ENCODE measurements at places on chromosomes 11 and 22.

DNA sequence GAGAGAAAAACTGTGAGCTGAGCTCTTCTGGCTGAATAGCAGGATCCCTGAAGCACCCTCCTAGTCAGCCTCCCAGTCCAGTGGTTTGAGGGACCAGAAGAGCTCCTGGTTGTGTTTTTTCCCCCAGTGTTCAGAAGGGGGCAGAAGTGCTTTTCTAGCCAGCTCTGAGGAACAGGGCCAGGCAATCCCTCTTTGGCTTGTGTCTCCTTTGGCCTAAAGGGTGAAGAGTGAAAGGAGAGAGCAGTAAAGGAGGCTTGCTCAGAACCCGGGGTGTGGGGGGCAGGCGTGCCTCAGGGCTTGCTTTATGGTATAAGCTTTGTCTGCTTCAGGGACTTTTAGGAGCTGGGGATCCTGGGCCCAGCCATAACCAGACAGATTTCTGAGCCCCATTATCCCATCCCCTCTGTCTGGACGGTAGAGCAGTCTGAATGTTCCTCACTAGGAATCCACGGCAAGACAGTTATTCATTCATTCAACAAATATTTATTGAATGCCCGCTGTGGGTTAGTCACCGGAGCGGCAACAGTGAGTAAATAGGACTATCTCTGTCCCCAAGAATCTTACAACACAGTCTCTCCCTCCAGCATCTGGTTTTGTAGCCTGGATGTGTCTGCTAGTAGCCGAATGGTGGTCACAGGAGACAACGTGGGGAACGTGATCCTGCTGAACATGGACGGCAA is 14.5 kb downstream of the ACP2 start:
- DNase-seq = peak; percentile 68

- no peak for DNase-seq
These were observed 130.5 kb downstream of the LARGE1 start for GRCh38 chr22:33789690-33790253.

- DNase-seq = no peak
These were observed 30.4 kb upstream of the TYR start for GRCh38 chr11:89147229-89147628.

GRCh38 chr11:73176145-73176873 is 34.2 kb upstream of the FCHSD2 start:
- DNase-seq = no peak

DNA sequence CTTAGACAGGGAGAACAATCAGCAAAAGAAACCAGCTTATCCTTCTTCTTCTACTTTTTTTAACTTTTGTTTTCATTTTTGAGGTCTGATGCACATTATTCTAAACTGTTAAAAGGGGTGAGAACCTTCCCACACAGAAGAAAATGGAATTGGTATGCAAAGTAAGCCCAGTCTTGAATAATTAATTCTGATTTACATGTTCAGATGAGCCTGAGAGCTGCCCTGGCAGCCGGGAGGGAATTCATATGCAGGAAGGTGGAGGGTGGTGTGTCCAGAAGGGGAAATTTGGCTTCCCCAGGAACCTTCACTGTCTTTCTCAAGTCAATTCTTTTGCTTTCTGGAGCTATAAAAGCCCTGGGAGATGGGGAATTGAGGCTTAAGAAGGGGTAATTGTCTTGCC is 181.0 kb downstream of the INSC start:
- DNase-seq = peak; percentile 21

GRCh38 chr22:36730176-36730858 is 26.8 kb upstream of the CACNG2 start:
- DNase-seq = no peak

- no peak for DNase-seq
These were observed 32.1 kb downstream of the CACNG2 start for GRCh38 chr22:36671404-36671803.

DNA sequence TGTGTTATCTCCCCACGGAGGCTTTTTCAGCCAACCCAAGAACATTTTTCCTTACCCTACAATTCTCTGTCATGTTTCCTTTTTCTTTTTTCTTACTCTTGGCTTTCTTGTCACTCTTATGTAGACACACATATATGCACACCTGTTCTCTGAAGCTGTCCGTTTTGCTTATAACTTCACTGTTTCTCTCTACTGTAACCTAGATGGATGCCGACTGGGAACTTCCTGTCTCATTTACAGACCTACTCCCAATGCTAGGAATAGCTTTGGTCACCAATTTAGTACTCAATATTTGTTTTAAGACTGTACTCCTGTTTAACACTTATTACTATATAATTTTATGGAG is 9.9 kb upstream of the CASP12 start:
- no peak for DNase-seq

DNA sequence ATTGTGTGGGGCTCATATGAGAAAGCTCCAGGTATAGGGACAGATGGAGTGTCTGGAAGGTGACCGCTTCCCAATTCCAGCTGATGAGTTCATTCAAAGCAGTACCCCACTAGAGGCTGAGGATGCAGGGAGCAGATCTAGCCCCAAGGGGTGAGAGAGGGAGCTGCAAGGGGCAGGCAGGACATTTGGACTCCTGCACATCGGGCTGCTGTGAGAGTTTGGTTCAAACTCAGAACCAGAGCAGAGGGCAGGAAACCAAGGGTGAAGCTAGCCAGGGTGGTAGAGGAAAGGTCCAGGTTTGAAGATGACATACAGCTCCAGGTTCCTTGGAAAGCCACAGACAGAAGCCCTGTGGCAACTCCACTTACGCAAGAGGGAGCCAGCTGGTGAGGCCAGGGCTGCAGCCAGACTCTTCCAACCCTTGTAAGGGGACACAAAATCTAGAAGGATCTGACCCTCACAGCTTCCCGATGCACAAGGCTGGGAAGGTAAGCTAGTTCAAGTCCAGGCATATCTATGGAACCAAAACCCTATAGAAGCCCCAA is 1.9 kb downstream of the CSNK2A3 start:
- no peak for DNase-seq

DNA sequence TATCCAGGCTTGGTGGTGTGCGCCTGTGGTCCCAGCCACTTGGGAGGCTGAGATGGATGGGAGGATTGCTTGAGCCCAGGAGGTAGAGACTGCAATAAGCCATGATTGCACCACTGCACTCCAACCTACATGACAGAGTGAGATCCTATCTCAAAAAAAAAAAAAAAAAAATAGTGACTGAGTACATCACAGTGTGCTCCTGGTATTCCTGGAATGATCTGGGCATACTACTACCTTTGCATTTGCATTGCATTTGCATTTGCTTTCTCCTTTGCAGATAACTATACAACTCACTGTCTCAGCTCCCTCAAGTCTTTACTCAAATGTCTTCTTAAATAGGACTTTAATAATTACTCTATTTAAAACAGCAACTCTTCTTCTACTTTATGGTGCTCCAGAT is 51.8 kb downstream of the DLG2 start:
- DNase-seq = peak; percentile 43

- peak; percentile 100 for DNase-seq
These were observed 1.5 kb upstream of the MTFP1 start for GRCh38 chr22:30423959-30424533.

DNA sequence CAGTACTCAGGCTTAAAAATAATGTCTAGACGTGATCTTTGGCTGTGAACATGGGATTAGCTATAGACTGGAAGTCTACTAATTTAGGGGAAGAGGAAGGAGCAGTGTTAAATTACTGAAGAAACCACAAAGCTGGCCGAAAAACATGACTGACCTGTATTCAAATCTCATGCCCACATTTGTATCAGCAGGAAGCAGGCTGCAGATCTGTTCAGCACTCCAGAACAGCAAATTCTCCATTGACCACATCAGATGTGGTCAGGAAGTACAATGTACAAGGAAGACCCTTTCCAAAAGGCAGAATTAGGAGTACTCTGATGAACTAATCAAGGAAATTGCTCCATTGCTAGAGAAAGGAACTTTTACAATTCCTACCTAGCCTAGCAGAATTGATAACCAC is 31.7 kb downstream of the DCDC1 start:
- DNase-seq = no peak

DNA sequence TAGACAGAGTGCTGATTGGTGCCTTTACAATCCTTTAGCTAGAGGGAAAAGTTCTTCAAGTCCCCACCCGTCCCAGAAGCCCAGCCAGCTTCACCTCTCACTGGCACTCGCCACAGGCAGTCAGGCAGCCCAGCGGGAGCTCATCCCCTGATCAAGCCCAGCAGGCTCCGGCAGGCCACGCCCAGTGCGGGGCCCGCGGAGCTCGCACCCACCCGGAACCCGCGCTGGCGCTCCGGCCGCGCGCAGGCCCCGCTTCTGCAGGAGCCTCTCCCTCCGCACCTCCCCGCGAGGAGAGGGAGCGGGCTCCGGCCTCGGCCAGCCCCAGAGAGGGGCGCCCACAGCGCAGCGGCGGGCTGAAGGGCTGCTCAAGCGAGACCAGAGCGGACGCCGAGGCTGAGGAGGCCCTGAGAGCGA is 202.4 kb upstream of the PDGFD start:
- no peak for DNase-seq

DNA sequence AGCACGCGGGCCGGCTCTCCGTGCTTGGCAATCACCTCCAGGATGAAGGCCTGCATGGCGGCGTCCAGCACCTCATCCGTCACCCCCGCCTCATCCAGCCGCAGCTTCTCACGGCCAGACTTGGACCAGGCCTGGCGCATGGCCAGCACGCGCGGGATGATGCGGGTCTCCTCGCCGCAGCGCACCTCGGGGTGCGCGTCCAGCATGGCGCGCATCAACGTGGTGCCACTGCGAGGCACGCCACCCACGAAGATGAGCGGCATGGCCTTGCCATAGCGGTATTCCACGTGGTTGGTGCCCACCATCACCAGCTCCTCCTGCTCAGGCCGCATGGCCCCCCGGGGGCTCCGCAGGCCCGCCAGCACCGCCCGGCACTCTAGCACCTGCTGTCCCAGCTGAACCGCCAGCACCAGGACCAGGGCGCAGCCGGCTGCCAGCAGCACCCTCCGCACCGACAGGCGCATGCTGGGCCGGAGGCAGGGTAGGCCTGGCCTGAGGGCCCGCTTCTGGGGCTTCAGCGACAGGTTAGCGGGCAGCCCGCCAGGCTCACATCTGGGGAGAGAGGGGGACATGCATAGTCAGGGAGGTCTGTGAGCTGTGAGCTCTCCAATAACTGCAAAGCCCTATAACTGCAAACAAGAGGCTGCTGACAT is 29.0 kb upstream of the TFIP11 start:
- DNase-seq = no peak

DNA sequence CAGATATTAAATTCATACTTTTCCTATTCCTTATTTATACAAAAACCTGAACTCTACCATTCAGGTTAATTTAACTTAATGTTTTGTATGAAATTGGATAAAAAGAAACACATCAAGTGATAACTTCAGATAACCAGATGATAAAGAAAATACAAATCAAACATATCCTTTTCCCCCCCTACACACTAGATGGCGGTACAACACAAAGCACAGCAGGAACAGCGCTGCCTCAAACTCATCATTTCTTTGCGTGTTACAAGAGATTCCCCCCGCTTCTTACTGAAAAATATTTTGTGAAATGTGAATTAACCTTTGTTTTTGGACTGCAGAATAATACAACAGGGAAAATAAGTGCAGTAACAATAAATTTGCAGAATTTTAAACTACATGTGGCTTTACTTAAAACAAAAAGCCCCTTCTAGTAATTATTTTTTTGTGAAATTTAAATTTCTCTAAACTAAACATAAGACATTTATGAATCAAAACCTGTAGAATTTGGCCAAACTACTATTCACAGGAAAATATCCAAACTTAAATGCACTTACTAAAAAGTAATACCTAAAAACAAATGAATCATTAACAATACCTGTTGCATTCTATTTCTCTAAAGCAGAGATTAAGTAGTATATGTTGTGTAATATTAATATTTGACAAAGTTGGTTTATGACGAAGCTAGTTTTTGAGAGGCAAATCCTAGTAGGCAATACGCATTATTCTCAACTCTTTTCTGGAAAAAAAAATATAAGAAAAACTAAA is 74.4 kb downstream of the ARHGAP32 start:
- DNase-seq = peak; percentile 74

Data from GM23338 (cell line).